ENCODE measurements at places on chromosomes 5 and 9. TPM values are rescaled to one million over a fixed set of nuclear protein-coding genes. Genes with fewer than 3 reads are reported as not detected.

NR6A1 gene
- total RNA-seq, result not detected

CBY3 gene
- total RNA-seq, result not detected

GRCh38 chr9:97703437-97704344 is 6.6 kb upstream of the XPA start:
- no peaks in the 10 kb centered on the region for H3K27me3 ChIP-seq
- H3K4me1 ChIP-seq, result peaks cover 11% of the 10 kb centered on the region
- H3K4me3 ChIP-seq, result peak overlapping the region; percentile 43
- H3K27ac ChIP-seq, result peak overlapping the region; percentile 53
- H3K36me3 ChIP-seq, result no peaks in the 10 kb centered on the region

DNA sequence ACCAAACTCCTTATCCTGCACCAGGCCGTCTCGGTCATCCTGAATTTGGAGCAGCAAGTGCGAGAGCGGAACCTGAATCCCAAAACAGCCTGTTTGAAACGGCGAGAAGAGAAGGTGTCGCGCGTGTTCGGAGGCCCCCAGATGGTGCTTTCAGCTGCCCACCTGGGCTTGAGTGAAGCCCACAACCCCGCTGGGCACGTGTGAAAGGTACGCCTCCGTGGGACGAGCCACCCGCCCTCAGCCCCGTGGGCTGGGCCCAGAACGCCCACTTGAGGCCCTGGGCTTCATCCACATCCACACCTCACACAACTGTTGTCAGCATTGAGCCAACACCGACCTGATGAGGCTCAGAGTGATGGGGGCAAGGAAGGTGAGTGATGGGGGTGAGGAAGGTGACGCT is 72.8 kb downstream of the INSL6 start:
- H3K4me3 ChIP-seq, result no peak overlapping the region
- H3K27me3 ChIP-seq, result no peaks in the 10 kb centered on the region
- peaks cover 7% of the 10 kb centered on the region for H3K36me3 ChIP-seq

GRCh38 chr9:84744726-84745125 is 75.2 kb downstream of the NTRK2 start:
- H3K4me1 ChIP-seq, result no peaks in the 10 kb centered on the region
- H3K27me3 ChIP-seq, result no peaks in the 10 kb centered on the region
- DNase-seq, result no peak
- H3K4me3 ChIP-seq, result no peak overlapping the region

Data from GM23248 (cell line).